ENCODE measurements at places on chromosomes 5 and 9.

DNA sequence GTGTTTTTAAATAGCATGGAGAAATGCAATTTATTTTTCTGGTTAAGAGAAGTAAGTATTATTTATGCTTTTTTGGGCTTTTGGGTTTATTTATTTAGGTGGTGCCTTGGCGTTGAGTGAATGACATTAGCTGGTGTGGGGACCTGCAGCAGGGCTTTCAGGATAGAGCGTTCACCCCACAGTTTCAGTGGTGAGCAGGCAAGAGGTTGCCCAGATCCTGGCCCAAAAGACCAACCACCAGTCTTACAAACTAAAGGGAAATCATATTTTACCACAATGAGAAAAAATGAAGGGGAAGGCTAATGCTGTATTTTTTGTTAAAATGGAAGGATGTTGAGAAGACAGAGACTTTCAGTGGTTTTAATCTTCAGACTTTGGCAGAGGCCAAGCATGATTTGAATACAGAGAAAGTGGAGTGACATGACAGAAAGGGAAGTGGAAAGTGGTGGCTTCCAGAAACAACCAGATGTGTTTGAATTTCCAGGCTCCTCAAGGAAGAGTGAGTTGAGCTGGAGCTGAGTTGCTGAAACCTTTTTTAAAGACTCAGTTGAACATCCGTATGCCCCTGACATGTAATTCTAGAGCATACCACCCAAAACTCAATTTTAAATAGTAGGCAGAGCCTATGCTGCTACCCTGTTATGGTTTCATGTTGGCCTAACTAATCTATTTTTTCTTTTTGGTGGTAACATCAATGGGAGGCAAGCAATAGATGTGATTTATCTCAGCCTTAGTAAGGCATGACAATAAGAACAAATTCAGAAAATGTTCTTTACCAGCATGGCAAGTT, 94.8 kb downstream of the AOPEP start:
- no peak for DNase-seq

- no peak for DNase-seq
These were observed 53.5 kb upstream of the IL7R start for GRCh38 chr5:35803191-35803651.

DNA sequence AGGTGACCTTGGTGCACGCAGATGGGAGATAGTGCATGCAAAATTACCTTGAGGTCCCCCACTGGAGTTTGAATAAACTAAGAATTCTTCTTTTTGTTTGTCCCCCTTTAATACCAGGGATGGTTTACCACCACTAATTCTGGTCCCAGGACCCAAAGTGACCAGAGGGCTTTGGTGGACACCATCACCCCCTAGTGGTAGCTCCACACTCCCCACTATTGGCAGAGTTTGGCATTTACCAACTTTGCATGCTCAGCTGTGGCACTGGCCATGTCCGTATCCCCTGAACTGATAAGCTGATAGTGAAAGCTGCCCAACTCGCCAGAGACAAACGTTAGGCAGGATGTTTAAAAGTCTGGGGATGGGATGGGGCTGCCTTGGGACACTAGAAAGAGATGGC, 3.3 kb downstream of the ASTN2 start:
- DNase-seq = no peak

GRCh38 chr9:130627051-130627450, 37.3 kb upstream of the PRDM12 start:
- no peak for DNase-seq

DNA sequence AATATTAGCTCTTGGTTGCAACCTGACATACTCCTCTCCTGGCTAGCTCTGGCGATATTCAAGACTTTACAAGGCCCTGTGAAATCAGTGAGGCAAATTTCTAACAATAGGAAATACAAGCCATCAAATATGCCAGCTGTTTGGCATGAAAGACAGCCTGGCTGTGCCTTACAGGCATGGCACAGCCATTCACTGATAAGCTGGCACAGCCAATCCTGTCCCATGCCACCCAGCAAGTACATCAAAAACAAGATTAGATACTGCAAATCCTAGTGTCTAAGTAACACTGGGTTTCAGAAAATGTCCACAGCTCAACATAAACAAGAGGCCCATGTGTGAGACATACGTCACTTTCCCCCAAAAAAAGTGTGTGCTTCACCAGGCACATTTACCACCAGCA, 1045.8 kb upstream of the DMAC1 start:
- no peak for DNase-seq

DNA sequence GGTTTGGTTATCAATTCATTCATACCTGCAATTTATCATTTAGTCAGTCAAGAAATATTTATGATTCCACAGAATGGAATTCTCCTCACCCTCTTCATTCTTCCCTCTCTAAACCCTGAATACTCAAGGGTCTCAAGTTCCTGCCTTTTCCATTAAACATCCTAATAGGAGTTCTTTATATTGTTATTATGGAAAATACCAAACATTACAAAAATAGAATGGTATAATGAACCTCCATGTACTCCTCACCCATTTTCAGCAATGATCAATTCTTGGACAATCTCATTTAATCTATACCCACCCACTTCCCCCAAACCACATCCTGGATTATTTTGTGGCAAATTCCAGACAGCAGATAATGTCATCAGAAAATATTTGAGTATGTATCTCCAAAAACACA, 74.5 kb downstream of the ADAMTS12 start:
- DNase-seq = no peak

DNA sequence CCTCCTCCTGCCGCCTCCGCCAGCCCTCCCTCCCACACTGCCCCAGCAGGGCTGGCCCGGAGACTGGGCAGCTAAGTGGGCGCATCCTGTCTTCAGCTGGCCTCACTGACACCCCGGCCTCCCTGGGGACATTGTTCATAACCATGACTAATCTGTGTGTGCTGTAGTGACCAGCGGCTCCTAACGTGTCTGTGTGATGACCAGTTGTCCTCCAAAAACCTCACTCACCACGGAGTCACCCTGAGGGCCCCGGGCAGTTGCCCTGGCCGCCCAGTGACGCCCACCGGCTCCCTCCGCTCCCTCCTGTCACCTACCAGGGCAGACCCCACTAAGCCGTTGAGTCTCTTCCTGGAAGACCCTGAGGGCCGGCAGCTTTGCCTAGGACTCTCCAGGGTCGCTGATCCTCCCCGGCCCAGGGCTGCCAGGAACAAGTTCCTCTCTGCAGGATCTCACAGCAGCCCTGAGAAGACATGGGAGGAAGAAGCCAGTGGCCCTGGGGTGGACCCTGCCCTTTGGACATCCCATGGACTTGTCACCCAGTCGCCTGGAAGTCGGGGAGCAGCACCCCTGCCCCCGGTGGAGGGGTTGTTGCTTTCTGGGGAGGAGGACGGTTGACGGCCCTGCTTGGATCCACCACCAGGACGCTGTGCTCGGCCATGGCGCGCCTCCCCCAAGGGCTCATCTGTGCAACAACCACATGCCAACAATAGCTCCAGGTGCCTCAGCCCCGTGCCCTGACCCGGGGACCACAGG, 110.2 kb upstream of the LMX1B start:
- DNase-seq = no peak

DNA sequence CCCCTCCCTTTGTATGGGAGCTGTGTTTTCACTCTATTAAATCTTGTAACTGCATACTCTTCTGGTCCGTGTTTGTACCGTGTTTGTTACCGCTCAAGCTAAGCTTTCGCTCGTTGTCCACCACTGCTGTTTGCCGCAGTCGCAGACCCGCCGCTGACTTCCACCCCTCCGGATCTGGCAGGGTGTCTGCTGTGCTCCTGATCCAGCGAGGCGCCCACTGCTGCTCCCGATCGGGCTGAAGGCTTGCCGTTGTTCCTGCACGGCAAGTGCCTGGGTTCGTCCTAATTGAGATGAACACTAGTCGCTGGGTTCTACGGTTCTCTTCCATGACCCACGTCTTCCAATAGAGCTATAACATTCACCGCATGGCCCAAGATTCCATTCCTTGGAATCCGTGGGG, 6.6 kb upstream of the GNE start:
- no peak for DNase-seq

Measured in stimulated activated CD4-positive, alpha-beta T cell treated with anti-CD3 and anti-CD28 coated beads, Interleukin-12 subunit alpha, Interleukin-12 subunit beta, amount 100 ng/mL, for 48 hours (primary cell).